Transverse colon (tissue), 4 donors: ENCODE measurements at places on chromosomes 1 and 21. TPM values are rescaled to one million over a fixed set of nuclear protein-coding genes. Genes with fewer than 3 reads are reported as not detected.

DNA sequence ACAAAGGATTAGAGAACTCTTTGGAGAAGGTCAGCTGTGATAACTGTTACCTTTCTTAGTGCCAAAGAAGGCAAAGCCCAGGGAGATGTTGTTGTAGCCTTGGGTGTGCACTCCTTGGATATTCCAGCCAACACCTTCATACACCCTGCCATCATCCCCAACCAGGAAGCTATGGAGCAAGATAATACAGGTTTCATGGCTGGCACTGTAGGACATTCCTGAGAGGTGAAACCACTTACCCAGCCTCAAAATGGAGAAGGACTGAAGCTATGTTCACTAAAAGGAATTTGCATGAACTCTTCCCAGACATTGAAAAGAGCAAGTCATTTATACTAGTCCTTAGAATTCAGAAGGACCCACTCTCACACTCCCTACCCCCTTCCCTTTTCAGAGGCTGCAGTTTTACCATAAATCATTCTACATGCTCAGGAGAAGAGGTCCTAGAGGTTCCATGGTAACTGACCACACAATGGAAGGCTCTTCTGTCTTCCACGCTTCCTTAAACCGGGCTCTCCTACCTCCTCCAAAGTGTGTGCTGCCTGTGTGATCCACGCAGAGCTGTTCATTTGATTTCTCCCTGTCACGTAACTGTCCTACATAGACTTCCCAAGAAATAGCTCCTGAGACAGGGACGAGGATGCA lies 5.5 kb downstream of the PGLYRP4 start:
- H3K27me3 ChIP-seq: peaks cover 8% of the 10 kb centered on the region
- H3K4me1 ChIP-seq: no peaks in the 10 kb centered on the region
- no peak overlapping the region for H3K27ac ChIP-seq
- no peak overlapping the region for H3K4me3 ChIP-seq

Gene IRF6
- 26.1 TPM for total RNA-seq

Gene CTPS1
- 20.1 TPM for total RNA-seq

Gene MROH7
- total RNA-seq: 16.1 TPM

DNA sequence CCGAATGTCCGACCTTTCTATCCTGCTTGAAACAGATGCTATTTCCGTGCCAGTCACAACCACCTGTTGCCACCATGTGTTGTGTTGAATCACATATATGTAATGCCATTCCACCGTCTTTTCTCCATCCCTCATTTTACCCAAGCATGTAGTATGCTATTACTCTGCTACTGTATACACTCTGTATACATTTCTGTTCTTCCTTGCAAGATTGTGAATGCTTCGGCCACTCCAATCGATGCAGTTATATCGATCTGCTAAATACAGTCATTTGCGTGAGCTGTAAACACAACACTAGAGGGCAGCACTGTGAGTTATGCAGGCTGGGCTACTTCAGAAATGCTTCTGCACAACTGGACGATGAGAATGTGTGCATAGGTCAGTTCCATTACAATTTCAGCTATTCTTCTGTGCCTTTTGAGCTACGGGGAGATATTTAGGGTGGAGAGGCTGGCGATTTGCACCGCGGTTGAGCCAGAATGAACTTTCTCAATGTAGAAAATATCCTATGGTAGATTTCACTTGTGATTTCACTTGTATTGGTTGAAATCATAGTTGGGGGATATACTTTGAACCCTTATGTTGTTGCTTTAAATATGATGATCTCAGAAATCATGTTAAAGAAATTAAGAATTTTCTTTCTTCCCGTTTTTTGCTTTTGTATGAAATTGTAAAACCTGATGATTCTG lies 289.8 kb downstream of the NTNG1 start:
- H3K27ac ChIP-seq: no peak overlapping the region
- H3K36me3 ChIP-seq: no peaks in the 10 kb centered on the region
- DNase-seq: peak; percentile 45

Gene COL16A1
- total RNA-seq: 57.7 TPM

GRCh38 chr1:18413541-18414305 lies 67.0 kb upstream of the KLHDC7A start:
- no peak overlapping the region for H3K27ac ChIP-seq
- peaks cover 5% of the 10 kb centered on the region for H3K4me1 ChIP-seq
- no peaks in the 10 kb centered on the region for H3K27me3 ChIP-seq

- no peaks in the 10 kb centered on the region for H3K4me1 ChIP-seq
- no peak for DNase-seq
- no peaks in the 10 kb centered on the region for H3K36me3 ChIP-seq
These were observed 448.6 kb downstream of the SETD4 start for GRCh38 chr21:35611708-35612132.

Gene TRIM45
- 106 TPM for total RNA-seq

DNA sequence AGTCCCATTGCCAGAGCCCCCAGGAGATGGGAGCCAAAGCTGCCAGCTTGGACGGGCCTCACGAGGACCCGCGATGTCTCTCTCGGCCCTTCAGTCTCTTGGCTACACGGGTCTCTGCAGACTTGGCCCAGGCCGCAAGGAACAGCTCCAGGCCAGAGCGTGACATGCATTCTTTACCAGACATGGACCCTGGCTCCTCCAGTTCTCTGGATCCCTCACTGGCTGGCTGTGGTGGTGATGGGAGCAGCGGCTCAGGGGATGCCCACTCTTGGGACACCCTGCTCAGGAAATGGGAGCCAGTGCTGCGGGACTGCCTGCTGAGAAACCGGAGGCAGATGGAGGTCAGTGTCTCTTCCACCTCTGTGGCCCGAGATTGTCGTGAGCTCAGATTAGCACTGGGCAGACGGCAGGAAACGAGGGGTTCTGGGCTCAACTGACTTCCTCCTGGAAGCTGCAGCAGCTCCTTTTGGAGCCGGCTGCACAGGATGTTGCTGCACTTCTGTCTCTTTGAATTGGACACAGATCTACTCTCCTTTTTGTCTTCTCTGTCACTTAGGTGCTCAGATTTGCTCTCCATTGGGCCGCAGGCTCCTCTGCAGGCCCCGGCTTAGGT lies 68.0 kb downstream of the DISC1 start:
- no peak overlapping the region for H3K27ac ChIP-seq
- no peak overlapping the region for H3K4me3 ChIP-seq
- DNase-seq: no peak
- H3K27me3 ChIP-seq: no peaks in the 10 kb centered on the region
- H3K4me1 ChIP-seq: peaks cover 18% of the 10 kb centered on the region

DNA sequence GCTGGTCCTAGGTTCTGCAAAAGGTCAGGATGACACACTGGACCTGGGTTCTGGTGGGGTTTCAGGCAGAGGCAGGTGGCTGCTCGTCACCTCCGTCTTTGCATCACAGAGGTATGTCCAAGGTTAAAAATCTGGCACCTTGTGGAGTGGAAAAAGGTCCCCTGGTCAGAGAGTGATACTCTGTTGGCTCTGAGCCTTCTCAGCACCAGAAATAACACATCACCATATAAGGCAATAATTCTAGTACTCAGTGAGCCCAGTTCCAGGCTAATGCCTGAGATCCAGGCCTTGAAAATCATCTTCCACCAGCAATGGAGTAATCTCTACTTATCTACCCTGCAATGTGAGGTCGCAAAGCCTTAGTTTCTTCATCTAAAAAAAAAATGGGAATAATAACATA lies 127.3 kb upstream of the C8B start:
- H3K4me3 ChIP-seq: no peak overlapping the region
- DNase-seq: no peak
- H3K27ac ChIP-seq: no peak overlapping the region
- no peaks in the 10 kb centered on the region for H3K36me3 ChIP-seq
- H3K27me3 ChIP-seq: no peaks in the 10 kb centered on the region
- H3K4me1 ChIP-seq: no peaks in the 10 kb centered on the region

Gene RNF223
- total RNA-seq: 6.8 TPM

- no peak overlapping the region for H3K4me3 ChIP-seq
- H3K4me1 ChIP-seq: peaks cover 3% of the 10 kb centered on the region
These were observed 857 bp upstream of the AK5 start for GRCh38 chr1:77280962-77281361.

- H3K27ac ChIP-seq: no peak overlapping the region
- no peaks in the 10 kb centered on the region for H3K27me3 ChIP-seq
- H3K4me3 ChIP-seq: no peak overlapping the region
- H3K4me1 ChIP-seq: no peaks in the 10 kb centered on the region
- H3K36me3 ChIP-seq: no peaks in the 10 kb centered on the region
These were observed 8.7 kb downstream of the C4BPA start for GRCh38 chr1:207112616-207113296.

GRCh38 chr1:107572674-107573211 lies 392.2 kb downstream of the VAV3 start:
- no peak overlapping the region for H3K27ac ChIP-seq
- no peak for DNase-seq
- no peaks in the 10 kb centered on the region for H3K4me1 ChIP-seq
- H3K27me3 ChIP-seq: no peaks in the 10 kb centered on the region
- H3K36me3 ChIP-seq: no peaks in the 10 kb centered on the region

- H3K27me3 ChIP-seq: no peaks in the 10 kb centered on the region
- H3K4me1 ChIP-seq: peaks cover 42% of the 10 kb centered on the region
- no peaks in the 10 kb centered on the region for H3K36me3 ChIP-seq
- H3K4me3 ChIP-seq: no peak overlapping the region
- DNase-seq: no peak
- peak overlapping the region; percentile 71 for H3K27ac ChIP-seq
These were observed 5.9 kb downstream of the PHLDA3 start for GRCh38 chr1:201463071-201463552.

DNA sequence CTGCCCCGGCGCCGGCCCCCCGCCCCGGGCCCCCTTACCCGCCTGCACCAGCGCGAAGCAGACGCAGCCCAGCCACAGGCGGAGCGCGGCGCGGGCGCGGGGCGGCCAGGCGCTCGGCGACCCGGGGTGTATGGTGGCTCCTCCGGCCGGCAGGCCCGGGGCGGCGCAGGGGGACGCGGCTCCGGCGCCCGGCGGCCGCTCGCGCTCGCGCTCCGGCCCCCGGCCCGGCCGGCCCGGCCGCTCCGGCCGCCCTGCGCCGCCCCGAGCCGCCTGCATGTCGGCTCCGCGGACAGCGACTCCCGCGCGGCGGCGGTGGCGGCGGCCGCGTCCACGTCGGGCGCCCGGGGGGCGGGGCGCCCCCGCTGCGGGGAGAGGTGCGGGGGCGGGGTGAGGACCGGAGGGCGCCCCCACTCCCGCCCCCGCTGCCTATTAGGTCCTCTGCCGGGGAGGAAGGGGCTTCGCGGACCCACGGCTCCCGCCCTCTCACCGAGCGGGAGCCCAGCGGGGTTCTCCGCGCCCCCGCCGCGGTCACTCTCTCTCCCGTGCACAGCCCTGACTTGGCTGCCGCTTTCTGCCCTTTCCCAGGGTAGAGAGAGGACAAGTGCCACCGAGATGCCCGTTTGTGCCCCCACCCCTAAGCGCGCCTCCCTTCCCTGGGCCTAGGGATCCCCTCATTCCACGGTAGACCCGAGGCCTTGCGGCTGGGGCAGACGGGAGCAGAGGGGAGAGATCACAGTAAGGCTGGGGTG lies at the start of gene FNDC5:
TSS of gene FNDC5 (minus strand) at position 298 of the 749 bp plus-strand sequence.
- no peak within 1 kb of the TSS for H3K27ac ChIP-seq
- DNase-seq: no peak
- peak within 1 kb of the TSS; percentile 56 for H3K4me3 ChIP-seq
- no peaks in the 10 kb centered on the region for H3K36me3 ChIP-seq
- peaks cover 34% of the 10 kb centered on the region for H3K27me3 ChIP-seq

GRCh38 chr1:215958841-215959240 lies 391.7 kb downstream of the KCTD3 start:
- no peak for DNase-seq
- H3K27ac ChIP-seq: no peak overlapping the region
- H3K36me3 ChIP-seq: no peaks in the 10 kb centered on the region
- H3K27me3 ChIP-seq: no peaks in the 10 kb centered on the region
- H3K4me3 ChIP-seq: no peak overlapping the region
- H3K4me1 ChIP-seq: no peaks in the 10 kb centered on the region

GRCh38 chr1:35229587-35230360 lies 36.8 kb upstream of the SFPQ start:
- no peak overlapping the region for H3K4me3 ChIP-seq
- no peaks in the 10 kb centered on the region for H3K36me3 ChIP-seq
- H3K4me1 ChIP-seq: no peaks in the 10 kb centered on the region
- DNase-seq: no peak
- no peaks in the 10 kb centered on the region for H3K27me3 ChIP-seq

Gene PODN
- 29.4 TPM for total RNA-seq

DNA sequence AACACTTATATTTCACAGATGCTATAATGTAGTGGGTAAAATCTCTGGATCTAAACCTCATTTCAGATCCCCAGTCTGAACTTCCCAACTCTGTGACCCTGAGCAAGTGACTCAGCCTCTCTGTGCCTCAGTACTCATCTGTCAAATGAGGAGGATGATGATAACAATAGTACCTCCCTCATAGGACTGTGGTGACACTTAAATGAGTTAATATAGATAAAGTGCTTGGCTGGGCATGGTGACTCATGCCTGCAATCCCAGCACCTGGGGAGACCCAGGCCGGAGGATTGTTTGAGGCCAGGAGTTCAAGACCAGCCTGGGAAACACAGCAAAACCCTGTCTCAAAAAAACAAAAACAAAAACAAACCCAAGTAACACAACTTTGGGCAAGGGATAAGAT lies 4.7 kb upstream of the ECE1 start:
- DNase-seq: no peak
- peaks cover 79% of the 10 kb centered on the region for H3K4me1 ChIP-seq
- peak overlapping the region; percentile 69 for H3K27ac ChIP-seq
- H3K27me3 ChIP-seq: no peaks in the 10 kb centered on the region

GRCh38 chr1:171674431-171675405 lies 22.2 kb upstream of the MYOC start:
- no peaks in the 10 kb centered on the region for H3K27me3 ChIP-seq
- no peaks in the 10 kb centered on the region for H3K4me1 ChIP-seq
- H3K36me3 ChIP-seq: no peaks in the 10 kb centered on the region
- H3K27ac ChIP-seq: no peak overlapping the region
- H3K4me3 ChIP-seq: no peak overlapping the region

DNA sequence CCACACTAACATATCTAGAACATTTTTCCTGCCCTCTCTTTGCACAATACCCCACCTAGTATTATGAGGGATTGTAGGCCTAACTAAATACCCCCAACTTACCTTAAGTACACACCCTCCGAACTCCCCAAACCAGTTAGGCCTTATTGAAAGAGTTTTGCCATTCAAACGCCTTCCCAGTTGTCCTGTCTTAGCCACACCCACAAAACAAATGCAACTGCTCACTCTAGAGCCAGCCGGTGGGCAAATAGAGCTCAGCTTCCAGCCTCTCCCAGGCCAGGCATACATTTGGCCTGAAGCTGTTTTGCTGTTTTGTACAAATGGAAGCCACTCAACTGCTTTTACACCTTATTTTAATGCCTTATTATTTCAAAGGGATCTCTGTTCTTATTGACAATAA lies 224.2 kb upstream of the RUNX1 start:
- H3K4me3 ChIP-seq: no peak overlapping the region
- H3K36me3 ChIP-seq: no peaks in the 10 kb centered on the region
- H3K27ac ChIP-seq: peak overlapping the region; percentile 64
- DNase-seq: peak; percentile 60
- peaks cover 3% of the 10 kb centered on the region for H3K4me1 ChIP-seq
- no peaks in the 10 kb centered on the region for H3K27me3 ChIP-seq

DNA sequence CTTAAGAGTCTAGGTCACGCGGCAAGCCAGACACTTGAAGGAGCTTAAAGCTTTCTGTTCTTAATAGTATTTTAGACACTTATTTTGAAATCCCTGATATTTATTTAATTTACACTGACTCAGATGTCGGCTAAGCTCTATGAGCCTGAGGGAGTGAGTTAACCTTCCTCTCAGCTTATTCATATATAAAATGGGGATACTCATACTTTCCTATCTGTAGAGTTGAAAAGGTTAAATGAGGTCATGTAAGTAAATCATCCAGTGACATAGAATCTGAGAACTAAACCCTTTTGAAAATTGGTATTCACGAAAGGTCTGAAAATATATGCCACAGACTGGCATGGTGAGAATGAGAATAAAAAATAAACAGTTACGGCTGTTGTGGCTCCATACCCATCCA lies 1.4 kb upstream of the GPR161 start:
- no peaks in the 10 kb centered on the region for H3K36me3 ChIP-seq
- DNase-seq: no peak
